Ascending aorta (tissue), 2 donors: ENCODE measurements at places on chromosomes 5 and 9.

GRCh38 chr5:76163111-76163628 is 80.0 kb downstream of the SV2C start:
- H3K4me3 ChIP-seq, result no peak overlapping the region
- no peaks in the 10 kb centered on the region for H3K27me3 ChIP-seq
- no peak overlapping the region for H3K27ac ChIP-seq
- no peaks in the 10 kb centered on the region for H3K36me3 ChIP-seq

- DNase-seq, result no peak
- H3K4me3 ChIP-seq, result no peak overlapping the region
- H3K27me3 ChIP-seq, result no peaks in the 10 kb centered on the region
- H3K4me1 ChIP-seq, result no peaks in the 10 kb centered on the region
- H3K36me3 ChIP-seq, result peaks cover 4% of the 10 kb centered on the region
Measured at GRCh38 chr5:168663276-168664004, 84.3 kb upstream of the PANK3 start.

DNA sequence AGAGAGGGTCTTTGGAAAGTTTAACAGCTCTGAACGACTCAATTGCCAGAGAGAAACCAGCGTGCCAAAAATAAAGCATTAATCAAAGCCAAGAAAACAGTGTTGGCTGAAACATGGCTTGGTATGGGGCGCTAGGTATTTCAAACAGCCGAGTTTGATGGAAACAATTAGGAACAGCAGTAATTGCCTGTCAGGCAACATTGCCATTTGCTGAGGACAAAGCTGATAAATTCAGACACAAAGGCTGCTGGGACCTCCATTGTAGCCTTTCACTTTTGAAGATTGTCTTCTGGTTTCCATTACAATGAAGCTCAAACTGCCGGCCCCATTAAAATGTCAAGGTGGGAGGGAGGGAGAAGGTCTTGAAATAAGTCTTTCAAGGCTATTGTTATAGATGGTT is 125.4 kb upstream of the SPDL1 start:
- H3K4me1 ChIP-seq, result no peaks in the 10 kb centered on the region
- no peak for DNase-seq
- no peak overlapping the region for H3K4me3 ChIP-seq
- no peaks in the 10 kb centered on the region for H3K27me3 ChIP-seq

DNA sequence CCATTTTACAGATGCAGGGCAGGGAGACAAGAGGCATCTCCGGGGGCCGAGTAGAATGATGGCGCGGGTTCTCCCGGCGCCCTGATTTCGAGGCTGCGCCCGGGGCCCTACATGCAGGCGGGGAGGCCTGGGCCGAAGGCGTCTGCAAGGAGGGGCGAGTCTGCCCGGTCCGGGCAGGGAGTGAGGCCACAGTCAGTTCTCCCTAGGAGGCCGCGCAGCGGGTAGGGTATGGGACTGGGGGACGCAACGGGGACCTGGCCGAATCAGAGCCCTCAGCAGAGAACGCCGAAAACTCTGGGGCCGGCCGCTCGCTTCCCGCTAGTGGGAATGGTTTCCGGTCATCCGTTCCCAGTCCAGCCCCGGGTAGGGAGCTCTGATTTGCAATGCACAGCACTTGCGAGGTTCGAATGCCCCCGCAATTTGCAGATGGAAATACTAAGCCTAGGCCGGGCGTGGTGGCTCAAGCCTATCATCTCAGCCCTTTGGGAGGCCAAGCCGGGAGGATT is 6.4 kb downstream of the TLX3 start:
- H3K4me3 ChIP-seq, result peak overlapping the region; percentile 14
- H3K27ac ChIP-seq, result no peak overlapping the region
- peaks cover 9% of the 10 kb centered on the region for H3K4me1 ChIP-seq
- DNase-seq, result no peak
- H3K27me3 ChIP-seq, result peaks cover 37% of the 10 kb centered on the region

GRCh38 chr9:114261026-114261425 is 61.9 kb upstream of the ORM1 start:
- no peaks in the 10 kb centered on the region for H3K27me3 ChIP-seq
- DNase-seq, result no peak
- H3K36me3 ChIP-seq, result no peaks in the 10 kb centered on the region
- H3K4me1 ChIP-seq, result no peaks in the 10 kb centered on the region

DNA sequence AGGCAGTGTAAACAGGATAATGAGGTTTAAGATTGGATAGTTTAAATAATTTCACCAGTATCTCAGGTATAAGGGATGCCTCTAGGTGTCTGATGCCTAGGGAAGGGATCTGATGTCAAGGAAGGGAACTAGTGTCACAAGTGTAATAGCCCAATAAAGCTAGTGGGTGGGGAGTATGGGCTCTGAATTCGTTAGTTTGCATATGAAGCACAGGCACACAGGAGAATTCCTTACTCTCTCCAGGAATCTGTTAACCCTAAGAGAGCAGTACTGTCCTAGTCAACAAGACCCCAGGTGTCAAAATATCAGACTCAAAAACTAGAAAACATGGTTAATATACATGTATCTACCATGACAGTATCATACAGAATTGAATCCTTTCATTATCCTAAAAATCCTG is 352.5 kb upstream of the CYLC2 start:
- DNase-seq, result no peak
- no peaks in the 10 kb centered on the region for H3K36me3 ChIP-seq
- H3K27me3 ChIP-seq, result no peaks in the 10 kb centered on the region
- H3K27ac ChIP-seq, result no peak overlapping the region

GRCh38 chr9:96021551-96022444 is 146.3 kb downstream of the ERCC6L2 start:
- H3K4me3 ChIP-seq, result peak overlapping the region; percentile 71
- H3K27ac ChIP-seq, result peak overlapping the region; percentile 35
- DNase-seq, result no peak
- H3K4me1 ChIP-seq, result peaks cover 18% of the 10 kb centered on the region

DNA sequence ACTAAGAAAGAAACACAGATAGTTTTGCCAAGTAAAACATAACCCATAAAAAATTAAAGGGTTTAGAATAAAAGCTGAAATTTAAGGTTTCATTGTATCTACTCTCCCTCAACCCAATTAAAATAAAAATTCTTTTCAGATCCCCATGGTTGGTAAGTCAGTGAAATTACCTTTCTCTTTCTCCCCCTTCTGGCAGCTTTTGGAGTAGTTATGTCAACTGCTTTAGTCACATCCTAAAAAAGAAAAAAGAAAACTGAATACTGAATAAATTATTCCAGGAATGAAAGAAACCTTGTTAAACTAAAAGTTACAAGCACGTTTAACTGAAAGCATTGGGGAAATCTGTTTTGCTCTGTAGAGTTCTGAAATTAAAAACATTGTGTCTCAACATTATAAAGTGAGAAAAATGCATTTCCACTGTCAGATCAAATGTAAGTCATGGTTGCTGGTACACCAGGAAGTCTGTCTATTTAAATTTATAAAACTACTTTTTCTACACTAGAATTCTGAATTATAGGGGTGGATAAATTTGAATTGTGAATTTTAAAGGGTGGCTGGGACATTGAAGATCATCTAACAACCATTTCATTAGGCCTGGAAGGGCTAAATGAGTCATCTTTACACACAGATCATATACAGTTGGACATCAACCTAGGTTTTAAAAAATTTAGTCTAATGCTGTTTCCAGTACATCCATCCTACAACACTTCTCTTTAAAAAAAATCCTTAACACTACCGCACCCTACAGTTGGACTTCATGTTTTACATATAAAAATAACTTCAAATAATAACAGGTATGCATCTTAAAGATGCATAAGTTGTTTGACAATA is 24.7 kb downstream of the PSIP1 start:
- no peaks in the 10 kb centered on the region for H3K27me3 ChIP-seq
- H3K36me3 ChIP-seq, result no peaks in the 10 kb centered on the region
- no peak overlapping the region for H3K4me3 ChIP-seq
- DNase-seq, result no peak
- peak overlapping the region; percentile 23 for H3K27ac ChIP-seq
- H3K4me1 ChIP-seq, result no peaks in the 10 kb centered on the region

DNA sequence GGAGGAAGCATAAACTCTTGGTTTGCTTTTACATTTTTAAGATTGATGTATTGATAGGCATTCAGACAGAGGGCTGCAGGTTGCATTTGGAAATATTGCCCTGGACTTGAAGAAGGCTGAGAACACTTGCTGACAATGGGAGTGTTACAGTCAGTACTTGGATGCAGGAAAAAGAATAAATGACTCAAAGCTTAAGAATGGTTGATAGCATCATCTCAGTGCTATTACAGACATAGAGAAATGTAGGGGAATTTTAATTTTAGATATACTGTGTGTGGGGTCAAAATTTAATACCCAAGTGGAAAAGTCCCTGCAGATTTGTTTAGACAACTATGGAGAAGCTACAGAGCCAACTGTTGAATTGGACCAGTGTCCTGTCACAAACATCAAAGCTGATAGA is 101.1 kb downstream of the ISL1 start:
- H3K27ac ChIP-seq, result no peak overlapping the region
- no peaks in the 10 kb centered on the region for H3K36me3 ChIP-seq
- no peaks in the 10 kb centered on the region for H3K4me1 ChIP-seq
- H3K27me3 ChIP-seq, result no peaks in the 10 kb centered on the region
- DNase-seq, result no peak
- H3K4me3 ChIP-seq, result no peak overlapping the region

GRCh38 chr5:112878760-112879159 is 17.7 kb downstream of the SRP19 start:
- DNase-seq, result no peak
- H3K27me3 ChIP-seq, result no peaks in the 10 kb centered on the region
- H3K4me3 ChIP-seq, result no peak overlapping the region

DNA sequence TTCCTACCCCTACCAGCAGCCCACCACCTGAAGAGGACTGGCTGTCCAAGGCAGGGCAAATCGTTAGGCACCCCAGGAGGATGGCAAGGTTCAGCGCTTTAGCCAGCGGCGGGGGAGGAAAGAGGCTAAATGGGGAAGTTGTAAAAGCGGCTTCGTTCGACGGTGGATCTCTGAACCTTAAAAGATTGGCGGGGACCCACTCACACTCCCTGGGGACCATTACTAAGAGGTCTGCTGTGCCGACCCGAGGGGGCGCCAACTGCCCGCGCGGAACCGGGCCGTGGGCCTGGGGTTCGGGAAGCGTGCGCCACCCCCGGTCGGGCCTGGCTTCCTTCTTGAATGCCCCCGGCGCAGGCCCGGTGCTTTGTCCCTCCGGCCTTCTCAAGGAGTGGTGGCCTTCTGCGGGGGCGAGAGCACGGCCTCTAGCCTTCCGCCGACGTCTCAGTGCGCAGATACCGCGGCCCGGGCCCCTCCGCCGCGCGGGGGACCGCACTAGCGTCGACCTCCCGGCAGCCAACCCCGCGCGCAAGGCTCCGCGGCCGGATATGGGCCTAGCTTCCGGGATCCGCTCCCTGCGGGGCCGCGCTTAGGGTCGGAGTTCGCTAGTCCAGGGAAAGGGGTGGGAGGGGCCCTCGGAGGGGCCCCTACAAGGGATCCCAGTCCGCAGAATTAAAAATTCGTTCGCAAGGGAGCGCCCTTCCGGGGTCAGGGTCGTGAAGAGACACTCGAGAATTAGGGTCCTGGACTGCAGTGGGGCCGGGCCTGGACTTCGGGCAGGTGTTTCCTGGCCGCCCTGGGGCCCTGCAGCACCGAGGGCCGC is 10.5 kb downstream of the NR2F1-AS1 start:
- peaks cover 14% of the 10 kb centered on the region for H3K27me3 ChIP-seq
- no peaks in the 10 kb centered on the region for H3K36me3 ChIP-seq
- DNase-seq, result no peak
- H3K4me3 ChIP-seq, result peak overlapping the region; percentile 41
- H3K27ac ChIP-seq, result no peak overlapping the region

- H3K27ac ChIP-seq, result no peak overlapping the region
- H3K27me3 ChIP-seq, result no peaks in the 10 kb centered on the region
- no peak overlapping the region for H3K4me3 ChIP-seq
- DNase-seq, result no peak
Measured at GRCh38 chr9:4530375-4530774, 40.1 kb downstream of the SLC1A1 start.

- peaks cover 15% of the 10 kb centered on the region for H3K36me3 ChIP-seq
- H3K4me1 ChIP-seq, result no peaks in the 10 kb centered on the region
- no peak for DNase-seq
Measured at GRCh38 chr9:32401488-32401887, 17.0 kb downstream of the ACO1 start.

GRCh38 chr5:159826351-159827214 is 89.7 kb upstream of the ADRA1B start:
- H3K4me3 ChIP-seq, result no peak overlapping the region
- H3K4me1 ChIP-seq, result peaks cover 8% of the 10 kb centered on the region
- peak overlapping the region; percentile 4 for H3K27ac ChIP-seq
- H3K27me3 ChIP-seq, result no peaks in the 10 kb centered on the region
- no peak for DNase-seq
- H3K36me3 ChIP-seq, result no peaks in the 10 kb centered on the region

GRCh38 chr5:79729679-79730078 is 40.0 kb downstream of the CMYA5 start:
- no peaks in the 10 kb centered on the region for H3K27me3 ChIP-seq
- H3K36me3 ChIP-seq, result no peaks in the 10 kb centered on the region
- no peak overlapping the region for H3K4me3 ChIP-seq
- no peak for DNase-seq
- H3K27ac ChIP-seq, result no peak overlapping the region

DNA sequence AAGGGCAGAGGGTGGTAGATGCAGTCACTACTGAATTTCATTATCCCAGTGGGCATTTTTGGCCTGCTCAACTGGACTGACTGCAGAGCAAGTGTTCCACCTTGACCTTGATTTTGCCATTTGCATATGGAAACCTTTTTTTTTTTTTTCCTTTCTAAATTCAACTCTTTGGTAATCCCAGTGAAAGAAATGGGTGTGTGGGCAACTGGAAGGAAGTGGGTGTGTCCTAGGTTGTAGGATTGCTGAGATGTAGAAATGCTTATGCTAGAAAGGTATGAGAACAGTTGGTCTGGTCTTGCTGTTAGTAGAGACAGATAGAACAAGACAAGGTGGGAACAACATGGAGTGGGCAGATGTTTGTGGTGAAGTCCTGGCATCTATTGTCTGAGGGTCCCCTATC is 7.8 kb upstream of the IL12B start:
- no peak overlapping the region for H3K4me3 ChIP-seq
- no peaks in the 10 kb centered on the region for H3K36me3 ChIP-seq
- DNase-seq, result no peak
- no peak overlapping the region for H3K27ac ChIP-seq
- no peaks in the 10 kb centered on the region for H3K27me3 ChIP-seq
- H3K4me1 ChIP-seq, result no peaks in the 10 kb centered on the region

- no peak for DNase-seq
- no peaks in the 10 kb centered on the region for H3K27me3 ChIP-seq
- no peaks in the 10 kb centered on the region for H3K4me1 ChIP-seq
- no peak overlapping the region for H3K4me3 ChIP-seq
- no peak overlapping the region for H3K27ac ChIP-seq
Measured at GRCh38 chr5:71631070-71631469, 43.9 kb downstream of the MCCC2 start.

- no peaks in the 10 kb centered on the region for H3K4me1 ChIP-seq
- DNase-seq, result no peak
- H3K4me3 ChIP-seq, result no peak overlapping the region
- H3K27me3 ChIP-seq, result no peaks in the 10 kb centered on the region
- H3K36me3 ChIP-seq, result no peaks in the 10 kb centered on the region
- no peak overlapping the region for H3K27ac ChIP-seq
Measured at GRCh38 chr5:35860686-35861085, 4.0 kb downstream of the IL7R start.
